Right kidney (tissue), 9 donors: ENCODE measurements at places on chromosomes 4 and X.

DNA sequence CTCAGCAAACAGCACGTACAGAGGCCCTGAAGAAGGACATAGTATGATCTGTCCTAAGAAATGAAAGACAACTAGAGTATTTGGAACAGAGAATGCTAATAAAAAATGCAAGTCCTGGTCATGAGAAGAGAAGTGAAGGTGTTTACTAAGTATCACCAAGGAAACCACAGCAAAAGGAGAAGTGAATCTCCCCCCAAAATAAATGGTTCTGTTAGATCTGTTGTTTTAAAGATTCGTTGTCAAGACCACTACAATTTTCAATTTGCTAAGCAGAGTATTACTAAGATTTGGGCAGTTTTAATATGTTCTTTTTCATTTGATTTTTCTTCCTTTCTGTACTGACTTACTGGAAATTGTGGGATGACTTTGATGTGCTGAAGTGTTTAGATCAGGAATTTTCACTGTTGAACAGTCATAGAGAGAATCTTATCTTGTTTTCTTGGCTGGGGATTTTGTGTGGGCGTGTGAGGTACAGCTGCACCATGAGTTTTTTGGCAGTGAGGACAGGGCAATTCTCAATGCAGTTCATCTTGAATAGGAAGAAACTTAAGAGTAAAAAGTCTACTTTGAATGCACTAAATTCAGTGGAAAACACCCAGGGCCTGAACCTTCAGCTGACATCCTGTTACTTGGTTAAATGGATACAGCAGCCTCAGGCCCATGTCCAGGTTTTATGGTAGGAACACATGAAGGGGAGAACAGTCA is 132.2 kb downstream of the STIM2 start:
- DNase-seq: no peak

- no peak for DNase-seq
Observed at GRCh38 chr4:30495651-30496310, 224.4 kb upstream of the PCDH7 start.

DNA sequence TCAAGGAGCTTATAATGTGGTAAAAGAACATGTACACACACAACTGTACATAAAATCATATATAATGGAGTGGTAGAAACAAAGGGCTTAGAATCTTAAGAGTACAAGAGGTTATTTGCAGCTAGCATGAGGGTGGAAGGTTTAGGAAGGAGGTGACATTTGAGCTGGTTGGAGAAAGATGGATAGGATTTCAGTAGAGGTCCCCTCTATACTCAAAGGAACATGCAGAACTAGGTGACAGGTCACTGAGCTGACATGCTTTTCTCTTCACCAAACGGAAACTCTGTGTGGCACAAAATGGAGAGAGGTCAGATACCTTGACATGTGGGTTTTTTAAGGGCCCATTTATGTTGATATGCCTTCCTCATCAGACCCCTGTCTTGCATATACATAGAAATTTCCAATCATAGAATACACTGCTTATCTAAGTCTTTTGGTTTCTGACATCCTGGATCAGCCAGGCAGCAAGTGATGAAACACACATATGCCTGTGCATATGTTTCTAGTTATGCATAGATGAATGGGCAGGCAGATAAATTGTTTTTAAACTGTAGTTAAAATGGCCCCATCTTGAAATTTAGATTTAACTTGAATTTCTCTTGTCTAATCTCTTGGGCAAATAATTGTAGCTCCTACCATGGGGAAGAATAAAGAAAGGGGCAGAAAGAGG is 29.3 kb downstream of the CLCN5 start:
- no peak for DNase-seq

- DNase-seq: no peak
Observed at GRCh38 chr4:69054578-69055200, 41.6 kb upstream of the UGT2B7 start.

DNA sequence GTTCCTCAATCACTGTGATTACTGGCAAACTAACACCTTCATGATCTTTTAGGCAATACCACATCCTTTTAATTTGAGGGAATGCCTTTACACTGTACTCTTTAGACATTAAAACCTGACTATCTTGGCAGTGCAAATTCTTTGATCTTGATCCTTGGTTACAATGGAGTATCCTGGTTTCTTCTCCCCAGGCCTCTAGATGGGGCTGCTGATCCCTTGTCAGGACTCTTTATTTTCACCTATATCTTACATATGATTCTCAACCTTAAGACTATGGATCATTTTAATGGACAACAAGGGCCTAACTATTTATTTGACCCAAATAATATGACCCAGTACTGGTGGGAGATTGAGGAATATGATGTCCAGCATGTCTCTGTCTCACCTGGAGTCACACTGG is 1005.5 kb upstream of the INTU start:
- no peak for DNase-seq

DNA sequence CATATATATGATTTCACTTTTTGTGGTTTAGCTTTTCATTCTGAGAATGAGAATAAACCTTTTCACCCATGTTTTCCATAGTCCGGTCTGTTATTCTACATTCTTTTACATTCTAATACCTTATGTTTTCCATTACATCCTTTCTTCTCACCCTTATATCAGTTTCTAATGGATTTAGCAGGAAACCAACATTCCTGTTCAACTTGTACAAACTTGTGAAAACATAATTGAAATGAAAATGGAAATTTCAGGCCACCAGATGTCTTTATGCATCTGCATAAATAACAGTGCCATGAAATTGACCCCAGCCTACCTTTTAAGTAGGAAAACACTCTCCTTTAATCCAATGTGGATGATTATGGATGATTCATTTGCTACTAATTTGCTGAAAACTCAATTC is 494.8 kb upstream of the ZFP42 start:
- DNase-seq: no peak

- no peak for DNase-seq
Observed at GRCh38 chrX:85288992-85289723, 45.4 kb downstream of the ZNF711 start.

DNA sequence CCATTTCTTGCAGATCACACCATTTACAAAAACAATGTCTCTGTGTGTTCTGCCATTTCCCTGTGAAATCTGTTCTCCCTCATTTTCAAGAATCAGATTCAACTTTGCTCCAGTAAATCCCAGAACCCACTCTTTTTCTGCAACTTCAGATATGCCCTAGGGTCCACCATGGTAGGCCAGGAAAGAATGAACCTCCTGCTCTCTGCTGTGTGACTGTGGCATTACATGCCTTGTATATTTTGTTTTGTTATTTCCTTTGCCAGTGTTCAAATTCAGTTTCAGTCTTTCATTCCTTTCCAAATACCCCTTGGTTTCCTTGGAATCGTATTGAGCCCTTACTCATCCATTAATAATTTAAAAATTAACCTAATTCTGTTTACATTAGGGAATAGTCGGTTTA is 290.2 kb upstream of the VCX start:
- DNase-seq: no peak

DNA sequence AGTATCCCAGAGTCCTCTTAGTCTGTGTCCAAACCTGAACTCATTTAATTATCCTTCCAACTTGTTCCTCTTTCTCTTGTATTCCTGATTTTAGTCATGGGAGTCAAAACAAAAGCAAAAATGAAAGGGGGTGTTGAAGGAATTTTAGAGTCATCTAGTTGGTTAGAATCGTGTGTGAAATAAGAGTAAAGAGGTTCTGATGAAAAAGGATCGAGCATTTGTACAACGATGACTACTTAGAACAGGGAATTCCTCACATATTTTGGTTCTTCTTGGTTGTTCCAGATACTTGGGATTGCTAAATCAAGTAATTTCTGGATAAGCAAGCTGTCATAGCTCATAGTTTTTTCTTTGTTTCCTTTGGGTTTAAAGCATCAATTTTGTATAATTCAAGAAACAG is 194.4 kb downstream of the BCOR start:
- DNase-seq: no peak

- no peak for DNase-seq
Observed at GRCh38 chrX:130114141-130114588, 3.9 kb upstream of the ELF4 start.

GRCh38 chr4:154349829-154350228 is 141.8 kb downstream of the DCHS2 start:
- no peak for DNase-seq

DNA sequence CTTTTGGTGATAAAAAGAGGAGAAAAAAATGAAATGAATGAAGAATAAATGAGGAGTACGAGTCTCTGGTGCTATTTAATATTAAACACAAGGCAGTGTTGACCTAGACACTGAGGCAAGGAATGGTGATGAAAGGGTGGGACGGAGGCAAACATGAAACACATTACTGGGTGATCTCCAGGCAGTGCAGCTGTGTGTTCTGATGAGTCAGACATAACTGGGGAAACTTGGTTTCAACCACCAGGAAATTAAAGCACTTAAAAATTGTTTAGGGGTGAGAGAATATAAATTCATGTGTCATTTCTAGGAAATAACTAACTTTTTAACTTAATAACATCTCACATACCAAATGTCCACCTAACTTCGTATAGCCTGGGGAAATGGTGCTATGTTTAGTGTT is 19.7 kb upstream of the CXCL6 start:
- DNase-seq: no peak

- no peak for DNase-seq
Observed at GRCh38 chr4:90254357-90254756, 127.2 kb downstream of the CCSER1 start.

GRCh38 chrX:39309018-39309635 is 507.9 kb downstream of the MID1IP1 start:
- no peak for DNase-seq

- no peak for DNase-seq
Observed at GRCh38 chr4:32858971-32859370, 2138.8 kb downstream of the PCDH7 start.

- DNase-seq: no peak
Observed at GRCh38 chr4:144709793-144710525, 64.0 kb downstream of the HHIP start.

DNA sequence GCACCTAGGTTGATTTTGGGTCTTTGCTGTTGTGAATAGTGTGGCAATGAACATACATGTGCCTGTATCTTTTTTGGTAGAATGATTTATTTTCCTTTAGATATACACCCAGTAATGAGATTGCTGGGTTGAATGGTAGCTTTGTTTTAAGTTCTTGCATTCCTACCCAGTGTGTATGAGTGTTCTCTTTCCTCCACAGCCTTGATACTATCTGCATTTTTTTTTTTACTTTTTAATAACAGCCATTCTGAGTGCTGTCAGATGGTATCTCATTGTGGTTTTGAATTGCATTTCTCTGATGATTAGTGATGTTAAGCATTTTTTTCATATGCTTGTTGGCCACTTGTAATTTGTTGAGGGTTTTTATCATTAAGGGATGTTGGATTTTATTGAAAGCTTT is 351.8 kb upstream of the GNPDA2 start:
- DNase-seq: no peak

DNA sequence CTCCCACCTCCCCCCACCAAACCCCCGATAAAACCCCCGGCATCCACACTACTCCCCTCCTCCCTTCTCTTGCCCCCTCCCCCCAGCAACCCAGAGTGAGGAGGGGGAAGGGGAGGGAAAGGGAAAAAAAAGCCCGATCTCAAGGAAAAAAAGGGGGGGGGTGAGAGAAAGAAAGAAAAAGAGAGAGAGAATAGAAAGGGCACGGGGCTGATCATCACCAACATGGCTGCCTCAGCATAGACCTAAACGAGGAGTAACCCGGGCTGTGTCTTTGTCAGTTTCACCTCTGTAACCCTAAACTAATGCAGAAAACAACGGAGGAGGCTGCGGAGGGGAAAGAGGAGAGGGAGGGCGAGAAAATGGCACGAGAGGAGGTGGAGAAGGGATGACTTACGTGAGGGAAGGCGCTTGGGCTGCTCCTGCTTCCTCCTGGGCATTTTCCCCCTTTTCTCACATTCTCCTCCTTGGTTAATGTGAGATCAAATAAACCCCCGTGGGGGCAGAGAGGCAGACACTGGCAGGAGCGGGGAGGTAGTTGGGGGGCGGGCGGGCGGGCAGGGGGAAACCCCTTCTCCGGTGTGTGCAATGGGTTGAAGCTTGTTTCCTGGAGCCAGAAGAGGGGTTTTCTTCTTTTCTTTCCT is 532 bp downstream of the ZNF827 start:
- peak; percentile 76 for DNase-seq

DNA sequence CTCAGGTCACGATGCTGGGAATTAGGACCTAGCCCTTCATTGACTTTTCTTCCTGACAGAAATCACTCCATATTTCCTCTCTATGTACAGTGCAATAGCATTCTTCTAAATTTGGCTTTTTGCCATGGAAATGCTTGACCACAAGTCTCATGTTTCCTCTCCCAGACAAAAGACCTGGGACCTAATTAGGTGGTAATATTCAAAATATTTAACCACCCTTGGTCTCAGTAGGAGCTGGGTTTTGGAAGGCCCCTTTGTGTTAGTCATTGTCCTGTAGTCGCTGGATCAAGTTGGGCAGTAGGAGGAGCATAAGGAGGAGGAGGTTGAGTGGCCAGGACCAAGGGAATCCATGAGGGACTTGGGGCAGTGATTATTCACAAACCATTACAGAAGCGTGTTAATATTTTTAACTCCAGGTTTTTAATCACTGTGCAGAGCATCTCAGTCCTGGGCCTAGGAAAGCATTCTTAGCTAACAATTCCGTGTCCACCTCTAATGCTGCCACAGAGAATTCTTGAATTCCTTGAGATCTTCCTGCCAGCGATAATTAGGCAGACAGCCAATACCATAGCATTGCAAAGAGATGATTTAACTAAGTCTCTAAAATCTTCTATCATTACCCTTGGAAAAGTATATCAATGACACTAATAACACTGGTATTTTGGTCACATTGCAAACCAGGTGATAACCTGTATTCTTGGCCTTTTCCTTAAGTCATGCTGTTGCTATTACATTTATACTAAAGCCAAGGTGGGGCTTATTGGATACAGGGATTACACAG is 25.0 kb upstream of the SHROOM4 start:
- DNase-seq: no peak

GRCh38 chr4:55444827-55445226 is 49.1 kb downstream of the TMEM165 start:
- DNase-seq: no peak

DNA sequence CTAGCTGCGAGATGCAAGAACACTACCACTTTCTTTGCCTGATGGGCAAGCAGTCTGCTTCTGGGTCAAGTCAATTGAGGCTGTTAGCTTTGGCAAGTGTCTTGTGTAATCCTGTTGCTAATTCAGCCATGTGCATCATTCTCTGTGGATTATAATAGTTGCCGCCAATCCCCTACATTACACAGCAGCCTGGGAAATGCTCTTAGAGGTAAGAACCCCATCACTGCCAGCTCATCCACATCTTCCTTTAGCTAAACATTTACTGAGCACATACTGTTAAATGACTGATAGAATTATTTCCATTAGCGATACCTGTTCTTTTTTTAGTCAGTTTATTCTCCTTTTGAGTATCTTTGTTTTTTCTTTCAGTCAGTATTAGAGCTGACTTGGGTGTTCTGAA is 116.2 kb downstream of the CBR4 start:
- DNase-seq: no peak

DNA sequence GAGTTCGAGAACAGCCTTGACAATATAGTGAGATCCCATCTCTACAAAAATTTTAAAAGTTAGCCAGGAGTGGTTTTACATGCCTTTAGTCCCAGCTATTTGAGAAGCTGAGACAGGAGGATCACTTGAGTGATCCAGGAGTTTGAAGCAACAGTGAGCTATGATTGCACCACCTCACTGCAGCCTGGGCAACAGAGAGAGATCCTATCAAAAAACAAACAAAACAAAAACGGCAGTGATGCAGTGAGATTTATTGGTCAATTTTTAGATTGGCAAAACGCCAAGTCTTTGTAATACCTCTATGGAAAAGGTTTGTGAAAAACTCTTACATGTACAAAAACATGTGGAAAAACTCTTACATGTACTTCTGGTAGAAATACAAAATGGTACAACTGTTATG is 91.3 kb downstream of the PTPN13 start:
- DNase-seq: no peak
